Tibial artery (tissue), 4 donors: ENCODE measurements at places on chromosomes 7 and 10.

GRCh38 chr7:3064067-3064466, 20.4 kb upstream of the CARD11 start:
- H3K4me1 ChIP-seq = no peaks in the 10 kb centered on the region
- no peaks in the 10 kb centered on the region for H3K36me3 ChIP-seq
- peaks cover 3% of the 10 kb centered on the region for H3K27me3 ChIP-seq
- no peak overlapping the region for H3K4me3 ChIP-seq

- no peak overlapping the region for H3K27ac ChIP-seq
- no peak overlapping the region for H3K4me3 ChIP-seq
- DNase-seq = no peak
- no peaks in the 10 kb centered on the region for H3K36me3 ChIP-seq
- H3K4me1 ChIP-seq = no peaks in the 10 kb centered on the region
These were observed 900.1 kb downstream of the TYW1 start for GRCh38 chr7:67896721-67897120.

DNA sequence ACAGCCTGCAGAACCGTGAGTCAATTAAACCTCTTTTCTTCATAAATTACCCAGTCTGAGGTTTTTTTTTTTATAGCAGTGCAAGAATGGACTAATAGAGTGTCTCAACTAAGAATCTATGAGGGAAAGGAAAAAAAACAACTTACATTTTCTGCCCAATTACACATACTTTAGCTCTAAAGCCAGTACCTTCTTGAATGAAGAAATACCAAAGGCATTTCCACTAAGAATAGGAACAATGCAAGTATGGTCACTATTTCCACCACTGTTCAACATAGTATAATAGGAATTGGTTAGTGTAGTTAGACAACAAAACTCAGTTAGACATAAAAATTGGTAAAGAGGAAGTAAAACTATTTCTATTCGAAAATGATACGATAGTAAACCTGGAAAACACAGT, 37.6 kb downstream of the MICU1 start:
- no peak for DNase-seq
- no peak overlapping the region for H3K4me3 ChIP-seq
- H3K4me1 ChIP-seq = no peaks in the 10 kb centered on the region
- H3K27me3 ChIP-seq = no peaks in the 10 kb centered on the region

- peaks cover 9% of the 10 kb centered on the region for H3K4me1 ChIP-seq
- H3K36me3 ChIP-seq = no peaks in the 10 kb centered on the region
- no peaks in the 10 kb centered on the region for H3K27me3 ChIP-seq
- H3K4me3 ChIP-seq = no peak overlapping the region
- H3K27ac ChIP-seq = no peak overlapping the region
These were observed 159.8 kb upstream of the ITGB1 start for GRCh38 chr10:33117816-33118215.

- H3K27ac ChIP-seq = no peak overlapping the region
- H3K4me1 ChIP-seq = no peaks in the 10 kb centered on the region
- DNase-seq = no peak
- H3K36me3 ChIP-seq = no peaks in the 10 kb centered on the region
- no peaks in the 10 kb centered on the region for H3K27me3 ChIP-seq
These were observed 30.7 kb upstream of the SLC26A3 start for GRCh38 chr7:107833684-107834106.

- peaks cover 13% of the 10 kb centered on the region for H3K36me3 ChIP-seq
- no peak for DNase-seq
- no peak overlapping the region for H3K4me3 ChIP-seq
- peaks cover 8% of the 10 kb centered on the region for H3K4me1 ChIP-seq
These were observed 105.1 kb downstream of the NRP1 start for GRCh38 chr10:33229252-33229948.

GRCh38 chr10:54133203-54133602, 667.8 kb downstream of the PCDH15 start:
- no peaks in the 10 kb centered on the region for H3K4me1 ChIP-seq
- H3K27me3 ChIP-seq = no peaks in the 10 kb centered on the region
- no peak for DNase-seq

GRCh38 chr7:35657125-35657524, 37.8 kb downstream of the HERPUD2 start:
- DNase-seq = no peak
- peaks cover 14% of the 10 kb centered on the region for H3K36me3 ChIP-seq
- no peak overlapping the region for H3K27ac ChIP-seq
- no peak overlapping the region for H3K4me3 ChIP-seq

GRCh38 chr10:6390213-6390845, 187.6 kb downstream of the PFKFB3 start:
- no peaks in the 10 kb centered on the region for H3K4me1 ChIP-seq
- no peak for DNase-seq
- no peaks in the 10 kb centered on the region for H3K27me3 ChIP-seq

GRCh38 chr7:41113719-41114118, 589.2 kb downstream of the INHBA start:
- H3K27ac ChIP-seq = no peak overlapping the region
- no peaks in the 10 kb centered on the region for H3K27me3 ChIP-seq
- DNase-seq = no peak
- no peak overlapping the region for H3K4me3 ChIP-seq

- H3K27ac ChIP-seq = no peak overlapping the region
- no peak for DNase-seq
- no peak overlapping the region for H3K4me3 ChIP-seq
- H3K36me3 ChIP-seq = no peaks in the 10 kb centered on the region
- no peaks in the 10 kb centered on the region for H3K27me3 ChIP-seq
- peaks cover 20% of the 10 kb centered on the region for H3K4me1 ChIP-seq
These were observed 962 bp upstream of the SLC26A4 start for GRCh38 chr7:107659666-107660065.

- H3K27ac ChIP-seq = no peak overlapping the region
- no peak overlapping the region for H3K4me3 ChIP-seq
- H3K4me1 ChIP-seq = no peaks in the 10 kb centered on the region
- no peaks in the 10 kb centered on the region for H3K36me3 ChIP-seq
- no peak for DNase-seq
These were observed 59.8 kb downstream of the RAMP3 start for GRCh38 chr7:45217358-45217757.

GRCh38 chr10:1054684-1055083, 1.5 kb upstream of the WDR37 start:
- no peak overlapping the region for H3K4me3 ChIP-seq
- DNase-seq = no peak
- no peaks in the 10 kb centered on the region for H3K4me1 ChIP-seq
- no peaks in the 10 kb centered on the region for H3K27me3 ChIP-seq

GRCh38 chr10:74153123-74153522, 2.1 kb downstream of the ADK start:
- H3K27me3 ChIP-seq = no peaks in the 10 kb centered on the region
- peaks cover 29% of the 10 kb centered on the region for H3K4me1 ChIP-seq
- H3K27ac ChIP-seq = no peak overlapping the region
- no peak for DNase-seq
- H3K36me3 ChIP-seq = no peaks in the 10 kb centered on the region
- no peak overlapping the region for H3K4me3 ChIP-seq

GRCh38 chr10:101006593-101007098, 7.0 kb downstream of the LZTS2 start:
- H3K27me3 ChIP-seq = no peaks in the 10 kb centered on the region
- DNase-seq = no peak
- no peak overlapping the region for H3K27ac ChIP-seq

GRCh38 chr10:89296220-89296648, 5.6 kb upstream of the IFIT2 start:
- no peak overlapping the region for H3K4me3 ChIP-seq
- H3K27ac ChIP-seq = peak overlapping the region; percentile 31
- no peaks in the 10 kb centered on the region for H3K36me3 ChIP-seq
- no peaks in the 10 kb centered on the region for H3K27me3 ChIP-seq

DNA sequence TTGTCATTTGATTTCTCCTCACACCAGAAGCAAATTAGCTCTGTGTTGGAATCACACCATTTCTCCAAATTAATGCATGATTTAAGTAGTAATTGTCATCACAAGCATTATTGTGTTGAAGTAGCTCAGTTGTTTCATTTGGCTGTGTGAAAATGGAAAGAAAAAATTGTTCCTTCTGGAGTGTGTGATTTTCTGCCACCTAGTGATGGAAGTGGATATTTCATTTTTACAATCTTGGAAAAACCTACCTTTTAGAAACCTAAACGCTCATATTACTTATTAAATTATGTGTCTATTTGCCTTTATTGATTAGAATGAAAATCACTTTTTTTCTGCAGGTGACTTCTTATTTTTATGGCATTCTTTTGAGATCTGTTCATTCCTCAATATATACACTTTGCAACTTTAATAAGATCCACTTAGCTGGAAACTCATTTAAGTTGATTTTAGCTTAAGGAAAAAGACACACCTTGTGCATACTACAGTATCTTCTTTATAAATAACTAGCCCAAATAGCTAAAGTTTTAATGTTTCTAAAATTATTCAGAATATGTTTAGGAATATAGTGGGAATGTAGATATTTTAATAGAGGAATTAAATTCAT, 50.0 kb downstream of the SRI start:
- H3K4me1 ChIP-seq = no peaks in the 10 kb centered on the region
- no peaks in the 10 kb centered on the region for H3K27me3 ChIP-seq
- no peak overlapping the region for H3K27ac ChIP-seq
- DNase-seq = no peak
- H3K4me3 ChIP-seq = no peak overlapping the region
- no peaks in the 10 kb centered on the region for H3K36me3 ChIP-seq

GRCh38 chr7:21850531-21851285, 95.0 kb downstream of the CDCA7L start:
- H3K4me3 ChIP-seq = no peak overlapping the region
- no peaks in the 10 kb centered on the region for H3K36me3 ChIP-seq
- no peak overlapping the region for H3K27ac ChIP-seq
- no peaks in the 10 kb centered on the region for H3K4me1 ChIP-seq
- DNase-seq = no peak

GRCh38 chr7:91915401-91916050, 25.1 kb upstream of the AKAP9 start:
- no peak overlapping the region for H3K4me3 ChIP-seq
- H3K36me3 ChIP-seq = no peaks in the 10 kb centered on the region
- DNase-seq = no peak

DNA sequence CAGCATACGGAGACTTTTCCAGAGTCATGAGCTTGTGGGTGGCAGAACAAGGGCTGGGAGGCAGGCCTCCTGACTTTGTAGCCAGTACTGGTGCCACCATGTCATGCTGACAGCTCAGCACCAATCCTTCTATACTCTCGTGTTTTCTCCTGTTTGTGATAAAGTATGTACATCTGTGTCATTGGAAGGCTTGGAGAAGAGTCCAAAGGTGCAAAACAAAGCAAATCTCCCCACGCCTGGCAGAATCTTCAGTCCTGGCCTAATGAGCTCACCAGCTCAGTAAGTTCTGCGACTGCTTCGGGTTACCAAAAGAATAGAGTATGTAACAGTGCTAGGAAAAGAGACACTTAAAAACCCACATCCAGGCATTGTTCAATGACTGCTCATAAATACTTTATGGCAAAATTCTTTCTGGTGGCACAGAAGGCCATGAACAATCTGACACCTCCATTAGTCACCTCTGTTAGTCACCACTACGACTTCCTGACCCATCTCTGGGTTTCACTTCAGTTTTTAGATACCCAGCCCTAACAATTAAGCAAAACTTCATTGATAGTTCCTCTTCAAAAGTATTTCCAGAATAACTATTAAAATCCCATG, 24.5 kb downstream of the STEAP1 start:
- no peak for DNase-seq
- no peak overlapping the region for H3K27ac ChIP-seq
- no peaks in the 10 kb centered on the region for H3K27me3 ChIP-seq
- no peak overlapping the region for H3K4me3 ChIP-seq

DNA sequence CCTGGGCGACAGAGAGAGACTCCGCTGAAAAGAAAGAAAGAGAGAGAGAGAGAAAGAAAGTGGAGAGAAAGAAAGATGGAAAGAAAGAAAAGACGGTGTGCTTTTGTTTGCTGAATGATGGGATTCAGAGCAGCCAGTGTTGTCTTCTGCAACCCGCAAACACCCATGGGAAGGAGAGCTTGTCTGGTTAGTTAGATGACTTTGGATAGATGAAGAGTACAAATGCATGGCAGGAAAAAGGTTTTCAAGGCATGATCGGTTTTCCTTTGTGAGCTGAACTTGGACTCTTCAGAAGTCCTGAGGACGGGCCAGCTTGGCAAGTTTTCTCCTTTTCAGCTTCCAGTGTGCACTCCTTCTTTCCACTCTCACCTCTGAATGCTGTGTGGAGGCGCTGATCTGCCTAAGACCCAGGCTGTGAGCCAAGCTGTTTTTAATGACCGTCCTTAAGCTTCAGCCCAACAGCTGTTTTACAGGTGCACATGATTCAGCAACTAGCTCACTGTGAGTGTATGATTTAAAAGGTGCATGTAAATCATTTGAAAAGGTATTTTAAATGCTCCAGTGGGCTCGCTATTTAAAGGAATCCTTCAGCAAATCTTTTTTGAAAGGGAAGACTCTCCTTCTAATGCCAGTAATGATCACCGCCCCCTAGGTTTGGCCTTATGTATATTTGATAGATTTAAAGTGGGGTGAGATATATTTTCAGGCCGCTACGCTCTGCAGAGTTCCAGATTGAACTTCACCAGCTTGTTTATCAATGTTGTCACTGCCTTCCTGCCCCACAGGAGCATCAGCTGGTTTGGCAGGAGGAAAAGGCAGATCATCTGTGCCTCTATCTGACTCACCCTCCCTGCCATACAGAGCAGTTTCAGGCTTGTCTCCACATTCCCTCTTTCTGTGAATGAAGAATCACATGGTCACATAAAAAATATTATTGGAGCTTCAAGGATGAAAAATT, 115.0 kb downstream of the PLXDC2 start:
- H3K36me3 ChIP-seq = no peaks in the 10 kb centered on the region
- peaks cover 34% of the 10 kb centered on the region for H3K4me1 ChIP-seq
- no peak overlapping the region for H3K4me3 ChIP-seq
- H3K27ac ChIP-seq = peak overlapping the region; percentile 64

DNA sequence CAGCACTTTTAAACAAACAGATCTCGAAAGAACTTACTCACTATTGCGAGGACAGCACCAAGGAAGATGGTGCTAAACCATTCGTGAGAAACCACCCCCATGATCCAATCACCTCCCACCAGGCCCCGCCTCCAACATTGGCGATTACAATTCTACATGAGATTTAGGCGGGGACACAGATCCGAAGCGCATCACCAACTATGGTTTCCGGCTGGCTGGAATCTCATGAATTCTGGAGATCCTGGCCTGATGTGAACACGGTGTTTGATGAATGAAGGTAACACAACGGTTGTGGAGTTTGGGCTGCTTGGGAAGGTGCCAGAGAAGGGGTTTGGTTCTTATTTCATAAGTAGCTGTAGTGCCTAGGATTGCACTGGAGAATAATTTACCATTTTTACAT, 216.7 kb downstream of the EMX2 start:
- H3K27me3 ChIP-seq = no peaks in the 10 kb centered on the region
- no peaks in the 10 kb centered on the region for H3K4me1 ChIP-seq
- DNase-seq = no peak
- H3K4me3 ChIP-seq = no peak overlapping the region
- H3K27ac ChIP-seq = no peak overlapping the region
- H3K36me3 ChIP-seq = no peaks in the 10 kb centered on the region

DNA sequence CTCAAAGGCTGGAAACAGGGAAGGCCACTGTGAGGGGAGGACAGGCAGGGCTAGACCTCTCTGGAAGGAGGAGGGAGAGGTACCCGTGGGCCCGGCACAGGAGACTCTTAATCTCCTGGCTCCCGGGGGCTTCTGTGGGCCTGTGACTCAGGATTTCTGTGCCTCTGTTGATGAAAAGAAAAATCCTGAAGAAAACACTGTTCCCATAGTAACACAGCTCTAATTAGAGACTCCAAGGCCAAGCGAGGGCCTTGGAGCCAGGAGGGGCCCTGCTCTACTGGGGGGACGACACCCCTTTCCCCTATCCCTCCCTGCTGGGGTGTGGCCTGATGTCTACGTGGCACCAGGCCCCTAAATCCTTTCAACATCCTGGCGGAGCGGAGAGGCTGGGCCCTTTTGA, 174.1 kb upstream of the TNRC18 start:
- DNase-seq = no peak
- peaks cover 50% of the 10 kb centered on the region for H3K4me1 ChIP-seq
- H3K36me3 ChIP-seq = no peaks in the 10 kb centered on the region
- H3K27ac ChIP-seq = no peak overlapping the region
- H3K4me3 ChIP-seq = no peak overlapping the region
